ENCODE measurements at places on chromosomes 2 and 18.

DNA sequence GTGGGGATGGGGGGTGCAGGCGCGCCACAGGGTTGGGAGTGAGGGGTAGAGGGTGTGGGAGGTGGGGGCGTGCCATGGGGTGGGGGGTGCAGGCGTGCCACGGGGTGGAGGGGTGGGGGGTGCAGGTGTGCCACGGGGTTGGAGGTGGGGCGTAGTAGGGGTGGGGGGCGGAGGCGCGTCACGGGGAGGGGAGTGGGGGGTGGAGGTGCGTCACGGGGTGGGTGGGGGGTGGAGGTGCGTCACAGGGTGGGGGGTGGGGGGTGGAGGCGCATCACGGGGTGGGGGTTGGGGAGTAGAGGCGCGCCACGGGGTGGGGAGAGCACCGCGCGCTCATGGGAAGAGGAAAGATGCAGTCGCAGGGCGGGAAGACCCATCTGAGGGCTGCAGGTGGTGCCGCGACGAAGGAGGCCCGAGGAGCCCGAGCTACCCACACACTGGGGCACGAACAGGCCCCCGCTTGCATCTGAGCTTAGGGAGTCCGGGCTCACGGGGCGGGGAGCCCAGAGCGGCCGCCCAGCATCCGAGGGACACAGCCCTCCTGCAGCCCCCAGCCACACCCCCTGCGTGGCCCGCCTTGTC lies 37.5 kb downstream of the SNED1 start:
- peak; percentile 8 for DNase-seq

GRCh38 chr2:190468814-190469569 lies 60.8 kb downstream of the MFSD6 start:
- DNase-seq = no peak

DNA sequence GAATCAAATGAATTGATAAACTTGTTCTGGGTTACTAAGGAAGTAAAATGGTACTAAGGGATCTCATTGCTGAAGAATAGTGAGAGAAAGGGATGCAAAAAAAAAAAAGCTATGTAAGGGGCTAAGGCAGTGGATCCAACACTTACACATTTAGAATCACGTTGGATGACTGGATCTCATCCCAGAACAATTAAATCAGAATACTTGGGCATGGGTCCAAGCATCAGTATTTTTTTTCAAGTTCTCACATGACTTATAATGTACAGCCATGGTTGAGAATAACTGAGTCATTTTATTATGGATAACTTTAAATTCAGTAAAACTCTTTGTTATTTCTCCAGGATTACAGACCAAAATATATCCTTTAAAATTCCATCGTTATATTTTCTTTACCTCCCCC lies 8.5 kb downstream of the DSC1 start:
- DNase-seq = no peak

DNA sequence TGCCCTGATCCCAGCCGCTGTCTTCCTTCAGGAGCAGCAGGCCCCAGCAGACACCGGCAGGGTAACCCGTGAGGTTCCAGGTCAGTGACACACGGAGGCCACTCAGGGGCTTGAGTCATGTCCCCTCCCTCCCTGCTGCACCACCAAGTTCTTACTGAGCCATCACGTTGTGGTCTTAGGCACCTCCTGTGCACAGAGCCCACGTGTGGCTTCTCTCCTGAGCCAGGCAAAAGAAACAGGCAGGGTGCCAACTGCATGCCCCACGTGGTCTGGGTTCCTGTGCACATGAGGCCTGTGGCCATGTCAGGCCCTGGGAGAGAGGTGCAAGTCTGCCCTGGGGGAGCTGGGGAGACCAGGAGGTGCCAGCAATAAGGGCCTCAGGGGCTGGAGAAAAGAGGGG lies 264.8 kb downstream of the KLHL29 start:
- no peak for DNase-seq

DNA sequence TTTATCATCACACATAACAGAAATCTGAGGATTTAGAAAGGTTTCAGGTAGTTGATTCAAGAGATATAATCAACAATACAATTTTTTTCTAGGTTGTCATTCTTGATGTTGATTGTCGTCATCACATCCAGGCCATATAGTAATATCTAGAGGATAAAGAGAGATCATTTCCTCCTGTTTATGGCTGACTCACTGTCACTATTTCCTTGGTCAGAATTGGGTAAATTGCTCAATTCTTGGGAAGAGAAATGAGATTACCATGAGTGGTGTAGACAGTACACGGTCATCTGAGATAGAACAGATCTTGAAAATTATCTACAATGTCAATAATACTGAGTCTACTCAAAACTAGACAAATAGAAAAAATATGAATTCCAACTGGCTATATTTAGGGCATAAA lies 78.8 kb downstream of the ZNF804A start:
- no peak for DNase-seq

DNA sequence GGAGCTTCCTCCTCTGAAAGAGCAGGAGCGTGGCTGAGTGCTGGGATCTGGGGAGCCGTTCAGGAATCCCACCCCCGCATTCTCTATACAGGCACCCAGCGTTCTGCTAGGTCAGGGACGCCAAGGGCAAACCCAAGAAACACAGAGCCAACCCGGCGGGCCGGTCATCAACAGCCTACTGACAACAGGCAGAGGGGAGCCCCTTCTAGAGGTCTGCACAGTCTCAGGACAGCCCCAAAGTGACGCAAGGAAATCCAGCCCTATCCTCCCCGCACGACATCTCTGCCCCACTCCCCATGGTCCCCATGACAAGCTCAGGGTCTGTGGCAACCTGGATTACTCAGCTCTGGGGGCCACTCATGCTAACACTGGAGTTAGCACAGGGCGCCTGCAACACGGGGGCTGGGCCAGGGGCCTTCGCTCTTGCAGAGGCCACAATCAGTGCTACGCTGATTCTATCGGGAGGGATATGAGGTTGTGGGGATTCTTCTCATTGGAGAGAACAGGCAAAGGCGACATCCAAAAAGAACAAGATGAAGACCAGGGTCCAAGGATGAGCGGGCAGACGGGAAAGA lies 81.6 kb downstream of the PXDN start:
- DNase-seq = no peak

GRCh38 chr18:36465276-36465675 lies 167.8 kb downstream of the FHOD3 start:
- DNase-seq = no peak

- no peak for DNase-seq
Observed at GRCh38 chr2:9060819-9061218, 57.3 kb upstream of the MBOAT2 start.

DNA sequence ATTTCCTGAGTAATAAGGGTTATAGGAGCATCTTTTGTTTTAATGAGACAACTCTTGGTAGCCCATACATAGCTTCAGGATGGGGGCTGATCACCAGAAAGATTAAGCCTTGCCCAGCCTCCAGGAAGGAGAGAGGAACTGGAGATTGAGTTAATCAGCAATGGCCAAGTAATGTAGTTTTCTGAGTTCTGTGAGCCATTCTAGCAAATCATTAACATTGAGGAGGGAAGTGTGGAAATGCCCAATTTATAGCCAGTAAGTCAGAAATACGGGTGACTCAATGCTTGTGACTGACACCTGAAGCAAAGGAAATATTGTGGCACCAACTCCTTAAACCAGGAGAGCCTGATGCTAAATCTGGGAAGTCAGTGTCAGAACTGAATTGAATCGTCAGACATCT lies 205.1 kb upstream of the SRD5A2 start:
- DNase-seq = no peak

- DNase-seq = no peak
Observed at GRCh38 chr18:49071778-49072177, 121.0 kb upstream of the SMAD7 start.

DNA sequence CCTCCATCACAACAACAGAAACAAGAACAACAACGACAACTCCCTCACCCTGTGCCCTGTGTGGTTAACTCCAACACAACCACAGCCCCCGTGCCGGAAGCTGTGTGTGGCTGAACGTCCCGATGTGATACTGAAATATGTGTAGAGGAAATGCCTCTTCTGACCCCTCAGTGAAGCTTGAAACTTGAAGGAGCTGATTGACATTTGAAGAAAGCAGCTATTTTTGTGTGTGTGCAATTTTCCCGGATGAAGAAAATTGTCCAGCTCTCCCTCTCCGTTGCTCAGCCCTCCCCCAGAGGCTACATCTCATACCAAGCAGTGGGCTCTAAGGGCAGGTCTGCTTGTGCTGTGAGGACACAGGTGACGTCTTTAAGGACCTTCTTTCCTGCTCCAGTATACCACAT lies 173.8 kb downstream of the ICOS start:
- DNase-seq = peak; percentile 56

- DNase-seq = peak; percentile 1
Observed at GRCh38 chr18:22466608-22467395, 49.1 kb upstream of the CTAGE1 start.

GRCh38 chr18:24189007-24189528 lies 50.2 kb downstream of the CABYR start:
- DNase-seq = no peak

DNA sequence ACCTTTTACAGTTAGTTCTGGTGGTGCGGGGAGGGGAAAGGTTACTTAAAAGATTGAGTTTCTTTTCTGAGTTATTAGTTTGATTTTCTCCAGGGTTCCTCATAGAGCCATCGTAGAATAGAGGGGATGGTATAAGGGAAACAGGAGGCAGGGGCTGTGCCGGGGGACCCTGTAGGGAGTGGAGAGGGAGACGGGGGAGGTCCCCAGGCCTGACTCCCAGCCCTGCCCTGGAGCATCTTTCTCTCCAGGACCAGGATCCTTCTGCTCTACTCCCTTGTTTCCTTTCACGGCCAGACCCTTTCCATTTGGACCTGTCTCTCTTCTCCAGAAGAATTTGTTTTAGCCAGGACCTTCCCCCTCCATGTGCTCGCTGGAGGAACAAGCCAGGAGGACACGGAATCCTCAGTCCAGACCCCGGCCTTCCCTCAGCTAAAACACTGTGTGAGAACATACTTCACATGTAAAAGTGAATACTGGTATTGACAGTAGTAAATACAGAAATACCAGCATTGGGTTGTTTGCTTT lies 35.4 kb downstream of the DGKD start:
- no peak for DNase-seq

GRCh38 chr2:203973676-203974075 lies 37.1 kb downstream of the ICOS start:
- no peak for DNase-seq

- DNase-seq = no peak
Observed at GRCh38 chr2:98505971-98506664, 61.5 kb downstream of the INPP4A start.

DNA sequence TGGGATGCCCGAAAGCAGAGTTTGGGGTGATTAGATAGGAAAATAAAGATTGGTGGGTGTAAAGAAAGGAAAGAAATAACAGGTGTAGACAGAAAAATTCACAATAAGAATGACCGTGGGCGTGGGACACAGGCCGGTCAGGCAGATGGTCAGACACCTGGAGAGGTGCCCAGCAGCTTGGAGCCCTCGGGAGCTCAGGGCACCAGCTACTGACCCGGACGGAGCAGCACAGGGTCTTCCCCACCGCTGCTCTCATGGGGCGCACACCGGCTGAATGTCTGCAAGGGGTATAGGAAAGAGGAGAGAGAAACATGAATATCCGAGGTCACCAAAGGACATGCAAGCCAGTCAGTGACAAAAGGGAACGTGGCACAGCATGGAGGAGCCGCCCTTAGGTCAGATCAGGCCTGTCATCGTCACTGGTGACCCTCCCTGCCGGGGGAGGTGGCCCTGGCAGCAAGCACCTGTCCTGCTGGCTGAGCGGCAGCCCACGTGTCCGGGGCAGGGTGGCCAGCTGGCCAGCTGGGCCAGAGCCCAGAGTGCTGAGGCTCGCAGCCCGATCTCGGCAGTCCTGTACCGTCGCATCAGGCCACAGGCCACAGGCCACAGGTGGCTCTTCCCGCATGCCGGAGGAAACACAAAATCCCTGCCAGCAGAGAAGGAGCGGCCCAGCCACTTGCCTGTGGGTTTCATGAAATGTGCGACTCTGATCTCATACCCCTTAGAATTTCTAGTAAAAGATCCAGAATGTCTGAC lies 112.0 kb upstream of the NDUFV2 start:
- DNase-seq = no peak

DNA sequence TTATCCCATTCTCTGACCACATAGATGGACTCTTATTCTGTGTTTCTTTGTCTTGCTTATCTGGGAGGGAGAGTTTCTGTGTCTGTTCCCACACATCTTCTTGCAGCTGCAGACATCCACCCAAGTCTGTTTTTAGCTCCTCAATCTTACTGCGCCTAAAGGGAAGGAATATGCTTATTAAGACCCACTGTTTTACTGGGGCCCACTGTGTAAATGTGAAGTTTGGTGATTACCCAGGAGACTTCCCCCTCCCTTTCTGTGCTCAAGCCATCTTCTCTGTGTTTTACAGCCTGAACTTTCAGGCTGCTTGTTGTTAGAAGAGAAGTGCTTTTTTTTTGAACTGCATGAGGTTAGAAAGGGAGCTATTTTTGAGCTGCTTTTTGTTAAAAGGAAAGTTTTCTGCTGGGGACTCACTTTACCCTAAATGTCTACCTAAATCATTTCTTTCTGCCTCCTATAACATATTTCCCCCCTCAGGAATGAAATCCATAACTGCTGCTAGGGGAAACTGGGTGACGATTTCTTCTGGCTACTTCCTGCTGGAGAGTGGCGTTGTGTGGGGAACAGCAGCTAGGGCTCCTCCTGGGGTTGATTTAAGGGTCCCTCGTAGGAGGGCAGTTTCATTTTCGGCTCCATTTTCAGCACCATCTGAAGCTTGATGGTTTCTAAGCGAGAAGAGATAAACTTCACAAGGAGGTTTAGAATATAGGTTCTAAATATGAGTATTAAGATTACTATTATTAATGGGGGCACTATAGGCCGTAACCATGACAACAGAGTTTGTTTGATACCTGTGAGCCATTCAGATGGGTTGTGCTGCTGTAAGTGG lies 39.5 kb upstream of the GMCL1 start:
- no peak for DNase-seq

DNA sequence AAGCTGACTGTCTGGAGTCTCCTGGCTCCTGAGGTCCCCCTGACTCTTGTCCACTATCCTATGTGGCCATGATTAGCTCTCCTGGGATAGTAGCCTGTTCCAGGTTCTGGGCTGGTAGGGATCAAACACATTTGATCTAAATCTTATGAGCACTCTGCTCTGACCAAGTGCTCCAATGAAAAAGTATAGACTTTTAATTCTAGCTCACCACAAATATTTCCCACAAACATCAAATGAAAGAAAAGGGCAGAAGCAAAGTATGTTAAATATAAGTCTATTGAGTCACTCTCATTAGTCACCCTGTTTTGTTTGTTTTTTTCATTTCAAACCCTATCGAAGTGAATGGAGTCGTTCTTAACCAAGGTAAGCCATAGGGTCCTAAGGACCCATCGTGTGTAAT lies 39.7 kb upstream of the NEDD4L start:
- no peak for DNase-seq
